ENCODE measurements at places on chromosomes 2 and 18. TPM values are rescaled to one million over a fixed set of nuclear protein-coding genes. Genes with fewer than 3 reads are reported as not detected.

The REG3A gene
- total RNA-seq = 0.31 TPM

The SFT2D3 gene
- 8.8 TPM for total RNA-seq

The FAM237A gene
- not detected for total RNA-seq

- no peak for DNase-seq
These were observed 228.6 kb downstream of the TNS1 start for GRCh38 chr2:217774232-217774631.

DNA sequence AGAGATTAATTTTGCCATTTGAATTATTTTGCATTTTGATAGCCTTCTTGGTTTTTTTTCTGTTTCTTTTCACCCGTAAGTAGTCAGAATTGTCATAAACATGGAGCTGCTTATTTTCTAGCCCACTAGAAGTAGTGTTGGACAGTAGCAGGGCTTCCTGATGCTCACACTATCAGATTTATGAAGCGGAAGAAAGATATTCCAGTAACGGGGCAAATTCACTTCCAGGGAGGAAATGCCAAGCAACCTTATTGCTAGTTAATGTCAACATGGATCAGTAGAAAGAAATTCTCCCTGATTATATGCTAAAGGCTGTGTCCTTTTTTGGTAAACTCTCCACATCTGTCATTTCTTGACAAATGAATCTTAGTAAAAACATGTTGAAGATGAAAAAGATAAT, 19.2 kb upstream of the ADAM23 start:
- DNase-seq = no peak

DNA sequence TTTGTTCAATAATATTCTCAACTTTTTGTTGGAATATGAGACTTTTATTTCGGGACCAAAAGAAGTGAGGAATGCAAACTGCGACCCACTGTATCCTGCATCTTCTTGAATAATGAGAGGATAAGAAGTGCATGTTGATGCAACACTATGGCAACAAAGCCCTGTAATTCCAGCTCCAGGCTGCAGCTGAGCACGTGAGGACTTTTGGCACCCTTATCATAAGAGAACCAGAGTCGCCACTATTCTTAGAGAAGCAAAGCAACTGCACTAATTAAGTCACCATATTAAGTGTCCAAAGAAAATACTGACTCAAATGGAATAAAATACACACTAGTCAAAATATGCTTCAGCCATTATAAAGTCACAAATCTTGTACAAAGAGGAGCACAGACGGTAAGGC, 65.8 kb downstream of the FAM210A start:
- DNase-seq = no peak

- DNase-seq = no peak
These were observed 72.4 kb downstream of the SLC16A14 start for GRCh38 chr2:229996320-229996719.

- no peak for DNase-seq
These were observed 104.2 kb downstream of the ASAP2 start for GRCh38 chr2:9310798-9311197.

DNA sequence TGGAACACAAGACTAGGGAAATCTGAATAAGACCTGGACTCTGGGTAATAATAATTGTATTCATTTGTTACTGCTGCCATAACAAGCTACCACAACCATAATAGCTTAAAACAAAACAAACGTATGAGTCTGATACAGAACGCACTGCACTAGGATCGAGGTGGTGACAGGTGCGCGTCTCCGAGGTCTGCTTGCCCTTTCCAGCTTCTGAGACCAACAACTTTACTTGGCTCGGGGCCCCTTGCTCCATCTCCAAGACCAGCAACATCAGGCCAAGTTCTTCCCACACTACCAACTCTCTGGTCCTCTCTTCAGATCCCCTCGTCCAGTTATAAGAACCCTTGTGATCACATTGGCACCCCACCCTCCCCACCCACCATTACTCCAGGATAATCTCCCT, 42.8 kb downstream of the TBC1D8 start:
- DNase-seq = no peak

GRCh38 chr18:635171-635570, 22.3 kb upstream of the TYMS start:
- no peak for DNase-seq
